ENCODE measurements at places on chromosomes 1 and 21.

DNA sequence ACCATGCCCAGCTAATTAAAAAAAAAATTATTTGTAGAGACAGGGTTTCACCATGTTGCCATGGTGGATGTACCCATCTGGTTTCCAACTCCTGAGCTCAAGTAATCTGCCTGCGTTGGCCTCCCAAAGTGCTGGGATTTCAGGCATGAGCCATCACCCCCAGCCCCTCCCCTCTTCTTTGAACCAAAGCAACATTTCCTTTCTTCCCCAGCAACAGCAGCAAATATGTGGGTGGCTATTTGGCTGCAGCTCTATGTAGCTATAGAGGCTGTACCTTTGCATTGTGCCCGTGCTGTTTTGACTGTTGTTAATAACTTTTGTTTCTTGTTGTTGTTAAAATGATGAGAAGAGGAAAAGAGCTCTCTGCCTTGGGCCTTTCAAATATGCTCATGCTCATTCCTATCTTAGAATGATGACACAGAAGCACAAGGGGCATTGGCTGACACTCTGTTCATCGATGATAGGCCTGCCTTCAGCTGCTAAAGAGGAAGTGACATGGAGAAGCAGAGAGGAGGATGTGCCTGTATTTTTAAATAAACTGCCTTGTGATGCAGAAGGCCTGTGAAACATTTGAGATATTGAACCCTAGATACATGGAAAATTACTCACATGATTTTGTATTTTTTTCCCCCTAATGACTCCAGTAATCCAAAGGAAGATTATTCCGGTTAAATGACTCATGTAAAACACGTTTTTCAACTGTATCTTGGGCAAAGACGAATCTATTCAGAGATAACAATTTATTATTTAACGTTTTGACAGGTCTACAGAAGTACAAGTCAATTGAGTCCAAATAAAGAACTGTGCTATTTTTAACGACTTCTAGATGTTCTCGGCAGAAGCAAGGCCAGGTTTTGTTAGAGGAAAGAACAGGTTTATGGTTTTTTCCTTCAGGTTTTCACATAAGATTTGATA, 20.5 kb upstream of the XPR1 start:
- no peak for DNase-seq

DNA sequence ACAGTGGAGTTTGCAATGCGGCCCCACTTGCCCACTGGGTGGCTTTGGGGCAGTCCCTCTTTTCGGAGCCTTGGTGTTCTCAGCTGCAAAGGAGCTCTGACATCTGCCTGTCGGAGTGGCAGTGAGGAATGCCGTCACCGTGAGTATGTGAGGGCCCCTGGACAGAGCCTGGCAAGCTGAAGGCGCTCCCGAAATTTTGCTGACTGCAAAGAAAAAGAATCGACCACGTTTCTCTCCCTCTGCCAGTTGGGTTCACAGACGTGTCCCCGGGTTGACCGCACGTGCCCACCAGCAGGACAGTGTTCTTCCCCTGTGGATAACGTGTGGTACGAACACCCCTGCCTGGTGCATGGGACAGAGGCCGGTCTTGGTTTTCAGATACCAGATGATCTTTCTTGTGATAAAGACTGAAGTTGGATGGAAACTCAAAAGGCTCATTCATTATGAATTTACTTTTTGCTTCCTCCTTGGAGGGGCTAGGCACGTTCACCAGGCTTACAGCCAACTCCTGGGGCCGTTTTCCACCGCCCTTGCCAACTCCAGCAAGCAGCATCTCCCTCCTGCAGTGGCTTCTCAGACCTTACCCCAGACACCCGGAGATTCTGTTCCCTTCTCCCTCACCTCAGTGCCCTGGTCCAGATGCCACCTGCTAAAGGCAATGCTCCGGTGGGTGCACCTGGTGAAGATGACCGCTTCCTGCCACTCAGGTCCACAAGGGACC, 29.7 kb downstream of the ECE1 start:
- DNase-seq = no peak

GRCh38 chr1:33220676-33221384, 35.5 kb upstream of the ZNF362 start:
- DNase-seq = no peak

GRCh38 chr1:13523780-13524477, 10.1 kb upstream of the LRRC38 start:
- no peak for DNase-seq

- DNase-seq = no peak
Measured at GRCh38 chr1:25996966-25997827, 666 bp downstream of the PAFAH2 start.

- DNase-seq = no peak
Measured at GRCh38 chr1:175471039-175471800, 272.2 kb downstream of the TNR start.

- DNase-seq = no peak
Measured at GRCh38 chr1:8392522-8392921, 74.6 kb downstream of the SLC45A1 start.

Measured in stimulated activated CD8-positive, alpha-beta memory T cell treated with anti-CD3 and anti-CD28 coated beads, Interleukin-2, amount 100 ng/mL, for 1 hour (primary cell).